Activated CD4-positive, alpha-beta T cell treated with anti-CD3 and anti-CD28 coated beads, Interleukin-10, Interleukin-2, amounts not matched to agents 100 ng/mL and 50 ng/mL, durations not matched to agents 16 hours and 8 hours (primary cell): ENCODE measurements at places on chromosomes 13 and 19.

GRCh38 chr13:113981611-113982295, 7.9 kb upstream of the C13orf46 start:
- DNase-seq, result no peak

- DNase-seq, result no peak
Observed at GRCh38 chr13:70985371-70985770, 877.1 kb upstream of the KLHL1 start.

- DNase-seq, result no peak
Observed at GRCh38 chr13:63731896-63732295, 2316.2 kb upstream of the PCDH20 start.

DNA sequence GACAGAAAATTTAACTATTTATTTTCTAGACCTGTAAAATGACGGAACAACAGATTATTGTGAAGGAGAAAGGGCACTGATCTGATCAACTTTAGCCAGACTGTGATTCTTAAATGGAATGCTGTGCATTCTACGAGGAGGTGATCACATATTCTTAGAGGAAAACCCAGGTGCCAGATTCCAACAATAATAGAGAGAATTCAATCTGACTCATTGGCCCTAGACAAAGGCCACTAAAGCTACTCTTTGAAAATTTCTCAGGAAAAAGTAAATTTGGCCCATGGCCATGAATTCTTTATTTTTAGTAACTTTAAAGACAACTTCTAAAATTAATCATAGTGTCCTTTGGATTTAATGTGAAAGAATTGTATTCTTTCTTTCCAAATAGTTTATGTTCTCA, 58.6 kb upstream of the POSTN start:
- no peak for DNase-seq
